SIG-M5 (cell line): ENCODE measurements at places on chromosomes 7 and 10.

DNA sequence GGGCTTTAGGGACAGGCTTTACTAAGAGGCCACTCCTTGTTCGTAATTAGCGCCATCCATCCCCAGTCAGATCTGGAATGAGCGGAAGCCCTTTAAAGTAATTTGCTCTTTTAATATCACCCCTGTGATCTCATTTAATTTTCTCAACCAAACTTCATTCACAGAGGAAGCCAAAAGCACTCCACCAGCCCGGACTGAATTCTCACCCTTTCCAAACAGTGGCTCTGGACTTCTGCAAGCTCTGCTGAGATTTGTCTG, 43.1 kb downstream of the UNC5B start:
- no peak for DNase-seq

DNA sequence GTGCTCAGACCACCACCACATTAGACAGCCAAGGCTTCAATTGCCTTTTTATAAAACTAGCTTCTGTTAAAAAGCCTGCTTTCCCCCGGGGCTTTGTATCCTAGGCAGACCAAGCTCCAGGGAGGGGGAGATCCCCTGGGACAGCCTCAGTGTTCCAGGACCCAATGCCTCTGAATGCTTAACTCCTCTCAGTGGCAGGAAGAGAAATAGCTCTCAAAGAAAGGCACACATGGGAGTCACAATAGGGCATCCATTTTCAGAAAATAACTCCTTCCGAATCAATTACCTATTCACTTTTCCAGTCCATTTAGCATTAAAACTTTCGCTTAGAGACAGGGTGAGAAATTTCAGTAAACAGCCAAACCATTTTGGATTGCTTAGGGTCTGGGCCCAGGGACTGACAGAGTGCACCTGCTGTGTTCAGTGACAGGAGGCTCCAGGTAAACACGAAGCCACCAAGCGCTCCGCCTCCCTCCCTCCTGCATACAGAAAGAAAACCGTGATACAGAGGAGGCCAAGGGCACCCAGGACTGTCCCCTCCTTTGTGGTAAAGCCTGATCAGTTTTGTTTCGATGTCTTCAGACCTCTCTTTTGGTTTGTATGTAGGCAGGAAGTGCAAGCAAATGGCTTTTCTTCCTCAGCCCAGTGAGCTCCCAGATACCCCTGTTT, 599.7 kb downstream of the KCNMA1 start:
- DNase-seq: no peak

- DNase-seq: no peak
These were observed 5.6 kb upstream of the LEP start for GRCh38 chr7:128235471-128235870.

DNA sequence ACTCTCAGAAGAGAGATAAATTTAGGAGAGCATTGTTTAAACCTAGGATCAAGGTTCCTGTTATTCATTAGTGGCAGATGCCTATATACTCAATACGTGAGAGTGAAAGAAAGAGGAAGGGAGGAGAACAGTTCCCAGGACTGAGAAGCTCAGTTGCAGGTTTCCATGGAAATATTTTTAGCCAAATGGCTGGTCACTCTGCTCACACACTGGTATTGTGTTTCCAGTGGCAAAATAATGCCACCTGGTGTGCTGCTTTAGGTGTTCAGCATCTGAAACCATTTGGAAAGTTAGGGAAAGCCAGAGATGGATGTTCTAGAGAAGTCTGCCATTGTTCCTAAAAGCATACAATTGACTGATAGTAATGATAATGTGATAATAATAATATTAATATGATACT, 827.7 kb downstream of the SORCS3 start:
- DNase-seq: no peak

- DNase-seq: no peak
These were observed 14.7 kb upstream of the TNS3 start for GRCh38 chr7:47596502-47597202.

GRCh38 chr10:514137-514671, 175.3 kb downstream of the DIP2C start:
- no peak for DNase-seq

DNA sequence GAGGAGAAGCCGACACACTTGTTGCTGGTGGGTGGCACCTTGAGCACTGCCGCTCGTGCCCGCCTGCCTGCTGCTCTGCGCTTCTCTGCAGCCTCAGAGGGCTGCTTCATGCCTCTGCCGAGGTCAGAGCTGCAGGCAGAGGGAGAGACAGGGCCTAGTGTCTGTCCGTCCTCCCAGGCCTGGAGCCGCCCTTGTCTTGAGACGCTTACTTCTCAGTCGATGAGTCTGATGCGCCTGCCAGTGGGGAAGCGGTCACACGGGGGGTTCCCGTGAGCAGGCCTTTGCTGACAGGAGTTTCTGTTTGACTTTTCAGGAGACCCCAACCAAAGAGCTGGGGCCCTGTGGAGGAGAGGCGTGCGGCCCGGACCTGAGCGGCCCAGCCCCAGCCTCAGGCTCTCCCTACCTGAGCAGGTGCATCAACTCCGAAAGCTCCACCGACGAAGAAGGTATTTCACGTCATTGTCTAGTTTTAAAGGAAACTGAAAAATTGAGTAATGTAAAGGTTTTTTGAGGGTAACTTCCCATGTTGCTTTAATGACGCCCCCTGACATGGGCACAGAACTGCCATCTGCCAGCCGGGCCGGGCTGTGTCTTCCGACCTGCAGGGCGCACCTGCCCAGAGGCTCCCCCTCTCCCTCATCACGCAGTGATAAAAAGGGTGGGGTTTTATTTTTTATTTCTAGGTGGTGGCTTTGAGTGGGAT, 7.8 kb upstream of the BHLHA15 start:
- DNase-seq: no peak

GRCh38 chr7:32658034-32658433, 162.7 kb downstream of the AVL9 start:
- DNase-seq: no peak

GRCh38 chr7:151539088-151539671, 19.5 kb upstream of the RHEB start:
- no peak for DNase-seq

DNA sequence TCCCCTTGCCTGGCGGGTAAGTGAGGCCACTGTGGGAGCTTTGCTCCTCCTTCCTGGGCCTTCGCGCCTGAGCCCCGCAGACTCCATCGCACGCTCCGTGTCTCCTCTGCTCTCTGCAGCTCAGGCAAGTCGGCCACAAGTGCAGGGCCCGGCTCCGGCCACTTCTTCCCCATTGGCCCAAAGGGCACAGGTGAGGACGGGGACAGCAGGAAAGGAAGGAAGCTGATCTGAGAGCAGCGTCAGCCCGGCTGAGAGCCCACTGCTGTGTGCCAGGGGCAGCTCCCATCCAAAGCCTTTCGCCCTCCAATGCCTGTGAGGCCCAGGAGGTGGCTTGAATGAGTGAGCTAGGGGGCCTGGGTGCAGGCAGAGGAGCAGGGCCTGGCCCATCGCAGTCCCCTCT, 33.7 kb upstream of the RHEB start:
- no peak for DNase-seq

GRCh38 chr7:2554661-2555111, 638 bp downstream of the BRAT1 start:
- DNase-seq: no peak

- DNase-seq: no peak
These were observed 4.7 kb downstream of the CPA1 start for GRCh38 chr7:130384841-130385599.

DNA sequence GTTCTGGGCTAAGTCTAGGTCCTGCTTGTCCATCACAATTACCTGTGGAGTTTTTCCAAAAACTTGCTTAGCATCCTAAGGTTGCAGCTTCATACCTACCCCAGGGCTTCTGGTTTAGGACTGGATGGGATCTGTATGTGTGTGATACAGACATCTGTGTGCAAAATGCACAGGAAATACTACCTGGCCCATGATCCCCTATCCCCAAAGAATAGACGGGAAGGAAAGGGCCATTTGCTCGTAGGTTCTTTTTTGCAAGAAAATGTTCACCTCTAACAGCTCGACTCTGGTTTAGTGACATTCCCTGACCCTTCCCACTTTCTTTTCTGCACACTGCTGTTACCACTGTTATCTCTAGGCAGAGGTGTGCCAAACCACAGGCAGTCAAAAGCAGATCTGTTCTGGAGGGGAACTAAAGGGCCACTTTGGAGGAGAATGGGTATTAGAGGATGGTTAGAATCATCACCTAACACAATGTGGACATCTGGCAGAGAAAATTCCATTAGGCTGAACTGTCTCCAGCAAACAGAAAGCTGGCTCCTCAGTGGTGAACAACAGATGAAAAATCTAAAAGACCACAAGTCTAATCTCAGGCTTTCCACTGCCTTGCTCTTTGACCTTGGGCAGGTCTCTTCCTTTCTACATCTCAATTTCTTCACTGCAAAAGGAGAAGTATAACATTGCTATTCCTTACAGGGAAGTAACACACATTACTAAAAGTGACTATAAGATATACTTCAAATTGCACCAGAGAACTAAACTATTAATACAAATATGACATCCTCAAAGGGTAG, 107.4 kb downstream of the UBE2H start:
- DNase-seq: no peak

- no peak for DNase-seq
These were observed 4.2 kb downstream of the STK32C start for GRCh38 chr10:132303361-132304115.

- no peak for DNase-seq
These were observed 424.0 kb upstream of the FZD8 start for GRCh38 chr10:36066102-36066501.

DNA sequence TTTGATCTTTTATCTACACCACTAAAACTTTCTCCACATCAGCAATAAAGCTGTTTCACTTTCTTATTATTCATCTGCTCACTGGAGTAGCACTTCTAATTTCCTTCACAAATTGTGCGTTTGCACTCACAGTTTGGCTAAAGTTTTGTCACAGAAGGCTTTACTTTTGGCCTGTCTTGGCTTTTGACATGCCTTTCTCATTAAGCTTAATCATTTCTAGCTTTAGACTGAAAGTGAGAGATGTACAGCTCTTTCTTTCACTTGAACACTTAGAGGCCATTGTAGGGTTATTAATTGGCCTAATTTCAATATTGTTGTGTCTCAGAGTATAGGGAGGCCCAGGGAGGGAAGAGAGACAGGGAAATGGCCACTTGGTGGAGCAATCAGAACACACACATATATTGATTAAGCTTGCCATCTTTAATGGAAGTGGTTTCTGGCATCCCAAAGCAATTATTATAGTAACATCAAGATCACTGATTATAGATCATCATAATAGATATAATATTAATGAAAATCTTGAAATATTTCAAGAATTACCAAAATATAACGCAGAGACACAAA, 512.5 kb downstream of the ETV1 start:
- no peak for DNase-seq

GRCh38 chr10:25615926-25616325, 318.1 kb upstream of the MYO3A start:
- DNase-seq: no peak

DNA sequence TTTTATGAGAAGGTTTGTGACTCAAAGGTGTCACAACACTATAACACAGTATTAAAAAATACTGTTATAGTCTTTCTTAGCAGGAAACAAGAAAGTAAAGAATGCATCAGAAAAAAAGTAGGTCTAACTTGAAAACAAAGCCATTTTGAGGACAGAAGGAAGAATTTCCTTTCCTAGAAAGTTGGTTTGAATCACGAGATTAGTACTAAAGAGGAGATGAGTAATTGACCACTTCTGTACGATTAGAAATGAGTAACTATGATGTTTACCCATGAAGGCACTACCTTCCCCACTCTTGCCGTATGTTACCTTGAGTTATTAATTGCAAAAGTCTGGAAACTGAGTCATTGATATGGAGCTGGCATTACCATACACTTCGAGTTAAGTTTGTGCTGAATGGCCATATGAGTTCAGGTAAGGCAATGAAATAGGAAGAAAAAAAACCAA, 65.2 kb downstream of the FAM185A start:
- no peak for DNase-seq

GRCh38 chr7:30706316-30706715, 24.1 kb upstream of the CRHR2 start:
- DNase-seq: no peak

DNA sequence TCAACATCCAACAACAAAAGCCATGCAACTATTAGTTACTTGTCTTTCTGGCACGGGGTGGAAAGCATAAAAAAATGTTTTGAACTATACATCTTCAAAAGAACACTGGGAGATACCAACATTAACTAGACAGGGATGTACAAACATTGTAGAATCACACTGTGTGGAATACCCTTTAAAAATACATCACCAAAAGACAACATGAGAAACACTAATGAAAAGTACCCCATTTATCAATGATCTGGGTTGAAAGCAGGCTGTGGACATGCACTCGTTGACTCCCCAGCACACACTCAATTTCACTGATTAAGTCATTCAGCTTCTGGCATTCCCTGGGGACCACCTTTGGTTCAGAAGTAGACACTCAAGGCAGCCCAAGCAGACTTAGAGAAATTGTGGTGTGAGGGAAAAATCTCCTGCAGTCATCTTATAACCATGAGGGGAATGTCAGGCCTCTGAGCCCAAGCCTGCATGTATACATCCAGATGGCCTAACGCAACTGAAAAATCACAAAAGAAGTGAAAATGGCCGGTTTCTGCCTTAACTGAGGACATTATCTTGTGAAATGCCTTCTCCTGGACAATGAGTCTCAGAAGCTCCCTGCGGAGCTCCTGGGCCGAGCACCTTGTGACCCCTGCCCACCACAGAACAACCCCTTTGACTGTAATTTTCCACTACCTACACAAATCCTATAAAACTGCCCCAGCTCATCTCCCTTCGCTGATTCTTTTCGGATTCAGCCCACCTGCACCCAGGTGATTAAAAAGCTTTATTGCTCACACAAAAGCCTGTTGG, 53.0 kb downstream of the CACUL1 start:
- no peak for DNase-seq

DNA sequence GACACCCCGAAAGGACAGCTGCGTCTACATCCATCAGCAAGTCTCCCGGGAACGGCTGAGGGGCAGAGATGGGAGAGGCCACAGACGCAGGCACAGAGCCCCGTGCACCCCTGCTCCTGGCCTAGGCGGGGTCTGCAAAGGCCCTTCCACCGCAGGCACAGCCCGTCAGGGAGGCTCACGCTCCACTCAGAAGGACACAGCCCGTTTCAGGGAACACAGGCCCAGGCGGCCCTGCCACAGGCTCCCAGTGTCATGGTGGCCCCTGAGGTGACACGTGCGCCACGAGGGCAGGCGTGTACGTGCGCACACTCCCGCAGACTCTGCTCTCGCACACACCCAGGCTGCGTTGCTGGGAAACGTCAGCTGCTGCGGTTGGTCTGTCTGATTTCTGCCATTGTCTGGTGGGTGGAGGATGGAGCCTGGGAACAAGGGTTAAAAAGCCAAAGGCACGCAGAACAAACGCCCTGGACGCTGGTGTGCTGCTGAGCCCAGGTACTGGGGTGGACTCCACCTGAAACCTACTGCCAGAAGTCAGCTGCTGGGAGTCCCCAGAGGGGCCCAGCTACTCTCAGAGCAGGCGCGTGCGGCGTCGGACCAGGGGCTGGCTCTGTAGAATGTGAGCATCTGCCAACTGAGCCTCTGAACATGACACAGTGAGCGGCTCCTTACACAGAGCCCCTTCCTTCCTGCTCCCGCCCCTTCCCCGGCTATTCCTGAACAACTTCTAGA, 13.1 kb downstream of the GPER1 start:
- DNase-seq: no peak
